ENCODE measurements at places on chromosomes 7 and 10.

DNA sequence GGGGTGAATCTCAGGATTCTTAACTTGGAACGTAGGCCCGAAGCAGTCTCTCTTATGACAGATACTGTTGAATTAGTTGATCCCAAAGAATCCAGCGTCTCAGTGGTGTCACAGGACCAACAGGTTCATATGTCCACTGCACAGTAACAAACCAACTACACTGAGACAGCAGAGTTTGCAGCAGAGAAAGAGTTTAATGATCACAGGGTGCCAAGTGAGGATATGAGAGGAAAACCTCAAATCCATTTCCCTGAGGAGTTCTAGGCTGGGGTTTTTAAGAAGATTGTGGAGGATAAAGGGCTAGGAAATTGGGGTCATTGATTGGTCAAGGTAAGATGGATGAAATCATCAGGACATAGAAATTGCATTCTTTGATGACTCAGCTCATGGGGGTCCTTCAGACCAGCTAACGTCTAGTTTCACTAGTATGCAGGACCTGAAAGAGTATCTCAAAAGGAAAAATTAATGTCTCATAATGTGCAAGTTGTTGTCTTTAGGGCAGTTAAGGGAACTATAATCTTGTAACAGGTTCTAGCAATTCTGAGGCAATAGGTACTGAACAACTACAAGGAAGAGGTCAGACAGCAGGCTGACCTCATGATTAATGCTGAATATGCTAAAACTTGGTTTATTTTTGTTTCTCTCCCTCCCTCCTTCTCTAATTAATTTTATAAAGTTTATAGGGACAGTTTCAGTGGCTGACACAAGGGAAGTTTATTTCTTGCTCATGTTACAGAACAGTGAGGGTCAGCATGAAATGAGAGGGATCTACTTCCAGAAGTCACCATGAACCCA is 310.9 kb upstream of the NEBL start:
- no peak for DNase-seq

DNA sequence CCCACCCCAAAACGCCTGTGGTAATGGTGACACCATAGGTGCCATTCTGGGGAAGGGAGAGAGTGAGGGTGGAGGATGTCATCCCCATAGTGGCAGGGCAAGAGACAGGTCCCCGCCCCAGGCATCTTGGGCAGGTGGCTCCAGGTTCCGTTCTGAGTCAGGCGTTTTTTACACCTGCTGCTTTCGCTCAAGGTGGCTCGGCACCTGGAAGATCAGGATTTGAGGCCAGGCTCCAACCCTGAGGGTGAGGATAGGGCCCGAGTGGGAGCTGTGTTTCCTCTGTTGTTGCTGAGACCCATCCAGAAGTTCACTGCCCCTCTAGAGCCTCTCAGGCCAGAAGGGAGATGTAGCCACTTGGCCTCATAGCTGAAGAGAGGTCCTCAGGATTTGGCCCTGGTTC is 36.6 kb upstream of the DUSP5 start:
- no peak for DNase-seq

GRCh38 chr7:145839814-145840213 is 276.8 kb upstream of the CNTNAP2 start:
- DNase-seq = no peak

DNA sequence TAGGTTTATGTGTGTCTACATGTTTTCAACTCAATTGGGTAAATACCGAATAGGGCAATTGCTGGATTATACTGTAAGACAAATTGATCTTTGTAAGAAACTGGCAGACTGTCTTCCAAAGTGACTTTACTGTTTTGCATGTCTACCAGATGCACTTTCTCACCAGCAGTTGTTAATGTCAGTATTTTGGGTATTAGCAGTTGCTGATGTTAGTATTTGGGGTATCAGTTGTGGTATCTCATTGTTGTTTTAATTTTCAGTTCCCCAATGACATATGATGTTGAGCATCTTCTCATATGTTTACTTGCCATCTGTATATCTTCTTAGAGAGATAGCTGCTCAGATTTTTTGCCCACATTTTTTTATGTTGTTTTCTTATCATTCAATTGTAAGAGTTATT is 10.6 kb downstream of the PDE6C start:
- no peak for DNase-seq

DNA sequence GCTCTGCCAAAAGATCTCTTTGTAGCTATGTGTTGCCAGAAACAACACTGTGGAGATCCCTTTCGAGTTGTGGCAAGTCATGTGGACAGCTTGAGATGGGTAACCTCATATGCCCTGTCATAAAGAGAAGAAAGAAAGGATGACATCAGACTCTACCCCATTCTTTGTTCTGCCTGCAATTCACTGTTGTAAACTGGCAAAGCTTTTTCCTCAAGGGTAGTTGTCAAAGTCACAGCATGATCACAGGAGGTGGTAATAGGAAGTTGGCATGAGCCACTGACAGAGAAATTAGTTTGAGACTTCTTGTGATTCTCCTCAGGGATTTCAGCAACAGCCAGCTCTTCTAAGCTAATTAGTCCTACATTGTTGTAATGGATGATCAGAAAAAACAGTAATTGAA is 19.4 kb upstream of the MINDY3 start:
- DNase-seq = no peak

DNA sequence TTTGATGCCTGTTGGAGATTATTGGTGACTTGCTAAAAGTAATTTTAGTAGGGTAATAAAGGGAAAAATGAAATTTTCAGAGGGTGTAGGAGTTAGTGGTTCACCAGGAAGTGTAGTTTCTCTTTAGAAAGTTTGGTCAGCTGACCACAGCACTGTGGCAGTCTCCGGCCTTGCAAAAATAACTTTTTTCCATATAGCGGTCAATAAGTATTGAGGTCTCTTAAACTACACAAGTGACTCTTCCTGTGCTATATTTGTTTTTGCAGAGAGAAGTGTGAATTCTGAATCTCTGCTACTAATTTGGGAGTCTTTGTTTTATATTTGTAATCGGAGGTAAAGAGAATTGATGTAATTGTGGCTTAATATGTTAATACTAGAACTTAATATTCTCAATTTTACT is 24.3 kb downstream of the PTPN12 start:
- DNase-seq = no peak

GRCh38 chr7:157439761-157440160 is 103.0 kb downstream of the DNAJB6 start:
- DNase-seq = no peak

- no peak for DNase-seq
Observed at GRCh38 chr10:35558276-35558675, 46.9 kb upstream of the GJD4 start.

DNA sequence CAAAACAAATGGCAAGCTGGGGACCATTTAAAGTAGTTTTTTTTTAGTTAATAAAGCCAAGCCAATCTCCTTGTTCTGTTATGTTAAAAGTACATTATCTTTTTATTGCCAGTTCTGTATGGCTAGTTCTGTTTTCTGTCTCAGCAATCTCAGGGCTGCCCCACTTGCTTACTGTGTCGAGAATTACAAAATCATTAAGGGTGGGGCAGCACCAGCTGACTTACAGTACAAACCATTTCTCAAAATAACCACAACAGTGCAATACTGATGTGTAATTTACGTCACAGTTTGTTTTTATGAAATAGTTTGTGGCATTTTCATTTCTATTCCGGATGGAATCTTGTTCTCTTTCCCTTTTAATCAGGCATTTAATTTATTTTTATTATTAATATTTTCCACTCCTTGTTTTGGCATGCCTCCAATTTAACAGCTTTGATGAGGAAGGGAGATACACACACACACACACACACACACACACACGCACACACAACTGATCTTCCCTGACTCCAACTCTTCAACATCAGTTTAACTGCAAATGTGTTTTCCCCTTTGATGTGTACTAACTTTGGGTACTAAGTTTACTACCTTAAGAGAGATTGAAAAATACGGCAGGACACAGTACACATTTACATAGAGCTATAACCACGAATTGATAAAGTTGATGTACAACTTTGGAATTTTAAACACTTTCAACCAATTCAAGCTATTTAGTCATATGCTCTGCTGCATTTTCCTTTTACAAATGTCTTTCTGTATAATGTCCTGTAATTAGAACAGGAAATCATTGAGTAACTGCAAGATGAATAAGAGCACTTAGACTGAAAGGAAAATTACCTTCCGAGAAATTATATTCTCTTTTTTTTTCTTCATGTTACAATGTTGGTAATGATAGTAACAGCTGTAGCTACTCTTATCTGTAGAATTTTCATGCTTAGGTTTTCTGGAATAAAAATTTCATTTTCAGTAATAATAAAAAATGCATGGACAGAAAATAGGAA is 91.5 kb downstream of the ARID5B start:
- no peak for DNase-seq

DNA sequence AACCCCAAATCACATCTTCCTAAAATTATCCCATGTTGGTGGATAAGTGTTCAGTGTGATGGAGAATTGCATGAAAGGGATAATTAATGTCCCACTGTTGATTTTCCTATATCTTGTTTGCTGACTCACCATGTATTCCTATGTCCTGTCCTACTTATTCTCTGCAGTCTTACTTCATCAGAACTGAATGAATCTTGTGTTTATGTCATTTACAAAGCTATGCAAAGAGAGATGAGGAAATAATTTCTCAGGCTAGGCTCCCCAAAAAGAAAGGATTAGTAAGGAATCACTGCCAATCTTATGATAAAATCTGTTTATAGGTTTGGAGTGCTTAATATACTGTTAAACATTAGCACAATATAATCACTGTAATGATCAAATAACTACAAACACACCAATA is 360.8 kb downstream of the CRPPA start:
- no peak for DNase-seq

- DNase-seq = no peak
Observed at GRCh38 chr7:75798770-75799169, 14.8 kb downstream of the CCL24 start.

- no peak for DNase-seq
Observed at GRCh38 chr7:153444641-153445040, 607.6 kb upstream of the DPP6 start.

- no peak for DNase-seq
Observed at GRCh38 chr7:108735814-108736213, 166.1 kb downstream of the DNAJB9 start.

DNA sequence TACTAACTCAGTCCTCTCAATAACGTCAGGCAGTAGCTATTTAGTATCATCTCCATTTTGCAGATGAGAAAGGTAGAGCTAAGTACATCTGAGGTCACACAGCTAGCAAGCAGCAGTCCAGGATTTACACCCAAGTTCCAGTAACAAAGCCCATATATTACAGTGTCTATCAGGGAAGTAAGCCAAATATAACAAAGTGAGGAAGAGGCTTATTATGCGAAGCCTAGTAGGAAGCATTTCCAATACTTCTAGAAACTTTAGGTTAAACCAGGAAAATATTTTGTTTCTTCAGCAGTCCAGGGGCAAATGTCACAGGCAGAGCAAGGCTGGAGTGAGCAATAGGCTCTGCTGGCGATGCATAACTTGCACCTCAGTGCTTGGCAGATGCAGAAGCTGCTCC is 53.9 kb downstream of the NOC3L start:
- no peak for DNase-seq

GRCh38 chr10:60835049-60835448 is 56.8 kb downstream of the CDK1 start:
- no peak for DNase-seq

- no peak for DNase-seq
Observed at GRCh38 chr7:142507799-142508198, 241.5 kb upstream of the PRSS1 start.

DNA sequence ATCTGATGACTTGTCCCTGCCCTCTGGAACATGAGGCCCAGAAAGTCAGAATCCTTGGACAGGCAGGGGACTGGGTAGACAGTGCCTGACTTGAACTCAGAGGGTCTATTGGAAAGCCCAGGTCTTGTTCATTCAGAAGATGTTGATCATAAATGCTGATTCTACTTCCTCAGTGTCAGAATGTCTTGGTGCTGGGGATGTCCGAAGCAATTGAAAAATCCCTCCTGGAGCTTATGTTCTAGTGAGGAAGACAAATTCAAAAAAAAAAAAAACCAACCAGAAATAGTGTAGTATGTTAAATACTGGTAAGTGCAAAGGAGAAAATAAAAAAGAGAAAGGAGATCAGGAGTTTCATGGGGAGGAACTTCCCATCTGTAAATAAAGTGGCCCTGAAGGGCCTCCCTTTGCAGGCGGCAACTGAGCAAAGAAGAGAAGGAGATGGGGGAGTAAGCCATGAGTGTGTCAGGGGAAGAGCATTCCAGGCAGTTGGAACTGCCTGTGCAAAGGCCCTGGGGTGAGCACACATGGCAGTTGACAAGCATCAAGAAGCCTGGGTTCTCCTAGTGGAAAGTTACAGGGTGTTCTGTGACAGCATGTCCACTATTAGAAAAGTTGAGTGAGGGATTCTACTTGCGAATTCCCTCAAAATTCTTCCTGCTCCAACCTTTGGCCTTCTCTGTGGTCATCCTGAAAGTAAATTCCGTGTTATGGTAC is 30.7 kb downstream of the TSPAN15 start:
- DNase-seq = no peak

DNA sequence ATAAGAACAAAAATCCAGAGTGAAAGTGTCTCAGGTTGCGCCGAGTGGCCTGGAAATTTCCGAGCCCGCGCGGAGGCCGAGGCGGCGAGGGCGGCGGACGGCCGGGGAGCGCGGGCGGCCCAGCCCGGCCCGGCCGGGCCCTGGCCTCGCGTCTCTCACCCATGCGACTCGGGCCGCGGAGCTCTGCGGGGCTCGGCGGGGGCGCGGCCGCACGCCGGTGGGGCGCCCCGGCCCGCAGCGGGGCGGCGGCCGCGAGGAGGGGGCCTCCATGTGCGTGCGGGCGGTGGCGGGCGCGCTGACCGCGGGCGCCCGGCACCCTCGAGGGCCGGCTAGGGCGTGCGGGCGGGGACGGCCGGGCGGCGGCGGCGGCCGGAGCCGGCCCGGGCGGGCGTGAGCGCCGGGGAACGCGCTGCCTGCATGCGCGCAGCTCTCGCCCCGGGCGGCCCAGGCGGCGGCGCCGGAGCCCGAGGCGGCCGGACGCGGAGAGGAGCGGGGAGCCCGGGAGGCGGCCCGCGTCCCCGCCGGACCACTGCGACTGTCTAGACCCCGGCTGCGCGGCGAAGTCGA is 302 bp upstream of the EN2 start:
- DNase-seq = no peak

- DNase-seq = no peak
Observed at GRCh38 chr7:43921423-43921822, 4.8 kb upstream of the UBE2D4 start.

- DNase-seq = no peak
Observed at GRCh38 chr7:50657912-50658311, 92.7 kb upstream of the DDC start.

- no peak for DNase-seq
Observed at GRCh38 chr10:10914144-10914543, 103.5 kb upstream of the CELF2 start.

DNA sequence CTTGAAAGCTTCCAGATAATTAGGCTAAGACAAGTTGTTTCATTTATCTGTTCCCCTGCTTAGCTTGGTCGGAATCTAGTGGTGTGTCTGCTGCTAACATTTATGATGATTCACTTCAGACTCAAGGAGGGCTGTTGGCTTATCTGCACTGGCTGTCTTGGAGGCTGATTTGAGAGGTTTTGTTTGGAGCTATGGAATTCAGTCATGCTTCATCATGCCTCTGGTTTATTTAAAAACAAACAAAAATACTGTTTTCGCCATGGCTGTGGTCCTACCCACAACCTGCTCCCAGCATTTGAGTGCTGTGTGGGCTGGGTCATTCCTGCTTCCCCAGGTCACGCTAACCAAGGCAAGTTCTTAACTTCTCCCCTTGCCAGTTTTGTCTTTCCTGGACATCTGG is 11.7 kb upstream of the ARPC1B start:
- no peak for DNase-seq

- no peak for DNase-seq
Observed at GRCh38 chr10:79420974-79421688, 24.3 kb downstream of the ZCCHC24 start.
